ENCODE measurements at places on chromosomes 13 and 19.

- peak; percentile 72 for DNase-seq
Observed at GRCh38 chr13:35475212-35475959, 1.1 kb downstream of the MAB21L1 start.

GRCh38 chr19:13154911-13155471 is 4.8 kb downstream of the IER2 start:
- DNase-seq: peak; percentile 92

DNA sequence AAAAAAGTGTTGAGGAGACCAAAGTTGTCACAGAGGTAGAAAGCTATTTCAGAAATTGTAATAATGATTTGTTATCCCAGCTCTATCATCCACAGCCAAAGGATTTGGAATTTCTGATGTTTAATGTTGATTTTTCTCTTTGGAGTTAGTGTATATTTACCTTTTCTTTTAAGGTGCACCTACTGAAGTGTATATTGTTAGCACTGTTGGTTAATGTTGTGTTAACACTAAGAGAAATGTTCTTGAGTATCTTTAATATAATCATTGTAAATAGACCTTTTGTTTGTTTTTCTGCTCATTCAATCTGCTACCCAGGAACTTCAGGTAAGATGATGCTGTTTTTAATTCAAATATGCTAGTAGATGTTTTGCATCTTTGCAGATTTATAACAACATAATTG is 57.5 kb downstream of the ZAR1L start:
- DNase-seq: no peak

DNA sequence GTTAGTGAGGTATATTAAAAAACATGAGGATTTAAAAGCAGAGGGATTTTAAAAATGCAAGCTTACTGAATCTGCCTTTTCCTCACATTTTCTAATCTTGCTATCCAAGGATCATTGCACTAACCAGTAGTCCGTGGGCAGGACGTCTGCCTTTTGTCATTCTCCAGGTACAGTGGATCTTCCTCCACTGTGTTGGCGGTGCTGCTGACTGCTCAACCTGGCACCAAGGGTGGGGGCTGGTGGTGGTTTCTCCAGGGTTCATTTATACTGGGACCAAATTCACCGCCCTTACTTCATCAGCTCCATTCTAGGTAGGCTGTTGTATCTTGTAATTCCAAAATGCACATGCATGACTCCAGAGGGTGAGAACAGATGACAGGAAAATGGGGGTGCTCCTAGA is 169.3 kb downstream of the STK24 start:
- no peak for DNase-seq

- DNase-seq: no peak
Observed at GRCh38 chr19:57709616-57710015, 612 bp upstream of the ZNF154 start.

DNA sequence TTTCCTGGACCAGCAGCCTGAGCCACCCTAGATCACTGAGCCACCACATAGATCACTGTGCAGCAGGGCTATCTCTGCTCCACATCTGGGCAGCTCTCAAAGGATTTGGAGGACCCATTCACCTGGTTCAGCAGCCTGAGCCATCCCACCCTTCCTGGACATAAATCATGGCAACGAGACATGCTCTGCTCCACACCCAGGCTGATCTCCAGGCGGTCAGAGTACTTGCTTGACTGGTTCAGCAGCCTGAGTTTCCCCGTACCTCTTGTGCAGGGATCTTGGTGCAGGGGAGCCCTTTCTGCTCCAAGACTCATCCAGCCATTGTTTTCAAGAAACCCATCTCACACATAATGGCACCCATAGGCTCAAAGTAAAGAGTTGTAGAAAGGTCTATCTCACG is 195.3 kb downstream of the LIG4 start:
- no peak for DNase-seq

DNA sequence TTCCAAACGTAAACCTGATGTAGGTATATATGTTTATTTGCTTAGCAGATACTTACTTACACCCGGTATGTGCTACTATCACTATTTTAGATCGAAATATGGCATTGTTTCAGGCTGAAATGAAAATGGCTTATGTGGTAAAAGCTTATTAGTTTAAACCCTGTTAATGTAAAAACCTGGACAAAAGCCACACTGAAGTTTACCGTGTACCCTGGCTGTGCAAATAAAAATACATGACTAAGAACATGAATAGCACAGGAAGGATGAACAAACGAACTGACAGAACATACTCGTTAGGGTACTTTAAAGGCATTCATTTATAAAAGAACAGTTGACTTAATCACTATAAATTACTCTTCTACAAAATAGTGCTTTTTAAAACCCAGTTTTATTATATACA is 6.6 kb downstream of the CLDN10 start:
- no peak for DNase-seq

GRCh38 chr19:6736917-6737283 is 480 bp downstream of the GPR108 start:
- DNase-seq: no peak

DNA sequence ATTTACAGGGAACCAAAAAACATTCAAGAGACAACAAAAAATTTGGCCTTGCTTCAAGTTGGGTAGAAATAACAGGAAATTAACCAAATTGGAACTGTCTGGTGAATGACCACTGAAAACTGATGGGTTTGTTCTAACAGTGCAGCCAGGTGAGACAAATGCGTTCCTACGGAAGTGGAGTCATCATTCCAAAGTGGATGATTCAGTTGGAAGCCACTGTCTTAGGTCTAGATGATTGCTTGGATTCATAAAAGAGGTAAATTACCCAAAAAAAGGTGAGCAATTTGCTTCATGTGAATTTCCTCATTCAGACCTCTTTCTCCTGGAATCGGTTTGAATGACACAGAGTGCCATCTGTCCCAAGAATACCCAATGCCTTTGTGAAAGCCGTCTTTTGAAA is 87.1 kb upstream of the IPO5 start:
- DNase-seq: no peak

- DNase-seq: no peak
Observed at GRCh38 chr13:44591316-44591715, 15.2 kb upstream of the TSC22D1 start.

GRCh38 chr13:71695662-71696061 is 171.3 kb downstream of the DACH1 start:
- no peak for DNase-seq

DNA sequence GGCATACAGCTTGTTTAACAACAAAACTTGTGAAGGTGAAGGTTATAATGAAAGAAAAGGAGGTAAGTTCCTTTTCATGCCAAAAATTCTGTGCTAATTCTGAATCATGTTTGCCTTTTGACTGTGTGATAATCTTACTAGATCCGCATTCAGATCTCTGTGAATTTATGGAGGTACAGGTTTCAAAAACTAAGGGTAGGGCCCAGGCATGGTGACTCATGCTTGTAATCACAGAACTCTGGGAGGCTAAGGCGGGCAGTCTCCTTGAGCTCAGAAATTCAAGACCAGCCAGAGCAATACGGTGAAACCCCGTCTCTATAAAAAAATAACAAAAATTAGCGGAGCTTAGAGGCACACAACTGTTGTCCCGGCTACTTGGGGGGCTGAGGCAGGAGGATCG is 45.9 kb downstream of the PCDH9 start:
- DNase-seq: no peak

GRCh38 chr13:35164324-35164932 is 222.4 kb downstream of the NBEA start:
- DNase-seq: no peak

- DNase-seq: no peak
Observed at GRCh38 chr19:793806-794205, 3.4 kb upstream of the PTBP1 start.

All from activated CD4-positive, alpha-beta T cell treated with anti-CD3 and anti-CD28 coated beads, Interleukin-2, amount 10 ng/mL, durations not matched to agents 24 days and 14 days (primary cell).